ENCODE measurements at places on chromosomes 2 and 18.

DNA sequence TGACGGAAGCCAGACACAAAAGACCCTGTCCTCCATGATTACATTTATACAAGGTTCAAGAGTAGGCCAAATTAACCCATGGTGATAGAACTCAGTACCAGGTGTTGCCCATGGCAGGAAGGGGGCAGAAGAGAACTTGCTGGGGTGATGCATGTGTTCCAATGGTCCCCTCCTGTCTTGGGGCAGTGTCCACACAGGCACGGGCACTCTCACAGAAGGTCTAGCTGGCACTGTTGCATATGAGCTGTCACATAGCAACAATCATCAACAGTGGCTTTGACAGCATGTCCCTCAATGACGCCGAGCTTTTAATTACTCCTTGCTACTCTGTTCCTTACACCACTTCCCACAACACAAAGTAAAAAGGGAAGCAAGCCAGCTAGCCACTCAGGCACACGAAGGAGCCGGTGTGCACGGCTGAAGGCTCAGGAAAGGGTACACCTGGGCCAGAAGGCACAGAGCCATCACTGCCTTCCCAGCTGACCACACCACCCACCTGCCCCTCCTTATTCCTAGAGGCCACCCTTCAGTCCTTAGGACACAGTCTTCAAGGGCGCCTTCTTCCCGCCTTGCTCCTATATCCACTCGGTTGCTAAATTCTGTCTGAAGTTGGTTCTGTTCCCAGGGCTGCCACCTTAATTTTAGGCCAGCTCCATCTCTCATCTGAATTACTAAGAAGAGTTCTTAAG lies 28.9 kb downstream of the RPL31 start:
- no peak for DNase-seq

- DNase-seq: no peak
Observed at GRCh38 chr2:215611609-215612386, 175.9 kb upstream of the FN1 start.

DNA sequence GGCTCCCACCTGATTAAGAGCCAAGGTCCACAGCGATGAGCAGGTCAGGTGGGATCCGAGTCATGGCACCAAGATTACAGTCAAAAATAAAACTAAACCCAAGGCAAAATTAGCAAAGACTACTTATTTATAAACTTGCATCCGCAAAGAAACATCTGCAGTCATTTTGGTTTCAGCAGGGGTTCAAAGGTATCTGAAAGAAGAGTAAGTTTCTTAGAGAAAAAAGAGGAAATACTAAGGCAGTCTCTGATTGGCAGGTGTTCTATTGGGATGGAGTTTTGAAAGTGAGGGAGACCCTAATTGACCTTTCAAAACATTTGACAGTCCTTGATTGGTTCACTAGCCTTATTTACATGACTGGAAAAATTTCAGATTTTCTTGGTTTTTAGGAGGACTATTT lies 11.0 kb upstream of the PLB1 start:
- DNase-seq: no peak

- DNase-seq: no peak
Observed at GRCh38 chr2:55175254-55176093, 56.6 kb downstream of the CLHC1 start.

GRCh38 chr2:115554153-115554552 lies 1111.7 kb downstream of the DPP10 start:
- no peak for DNase-seq

GRCh38 chr2:99386011-99386410 lies 48.8 kb downstream of the EIF5B start:
- DNase-seq: no peak

DNA sequence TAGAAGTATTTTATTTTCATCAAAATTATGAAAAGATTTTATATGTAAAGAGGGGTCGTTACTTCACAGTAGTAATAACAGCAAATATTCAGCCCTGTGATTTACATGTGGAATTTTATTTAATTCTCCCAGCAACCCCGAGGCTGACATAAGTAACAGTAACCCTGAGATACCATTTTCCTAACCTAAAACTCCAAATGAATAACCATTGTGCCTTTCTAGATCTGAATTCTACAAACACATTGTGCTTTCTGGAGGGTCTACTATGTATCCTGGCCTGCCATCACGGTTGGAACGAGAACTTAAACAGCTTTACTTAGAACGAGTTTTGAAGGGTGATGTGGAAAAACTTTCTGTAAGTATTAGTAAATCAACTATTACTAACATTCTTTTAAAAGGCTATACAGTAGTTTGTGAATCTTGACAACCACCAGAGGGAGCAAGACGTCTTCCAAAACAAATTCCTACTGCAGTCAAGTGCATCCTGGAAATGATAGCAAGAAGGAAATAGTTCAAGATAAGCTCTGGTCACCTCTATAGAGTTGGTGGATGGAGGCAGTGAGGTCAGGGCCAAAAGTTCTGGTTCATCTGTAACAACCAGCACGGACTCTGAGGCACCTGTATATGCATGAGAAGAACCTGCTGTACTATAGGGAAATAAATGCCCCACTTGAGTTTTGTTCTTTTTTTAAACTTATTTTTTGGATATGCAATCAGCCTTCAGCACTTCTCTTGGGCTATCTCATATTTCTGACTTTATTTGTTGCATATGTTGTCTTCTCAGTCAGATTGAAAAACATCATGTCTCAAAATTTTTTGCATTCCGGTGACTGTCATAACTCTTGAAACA lies 37.4 kb downstream of the ACTR2 start:
- DNase-seq: no peak

- peak; percentile 34 for DNase-seq
Observed at GRCh38 chr2:98601532-98602132, 6.7 kb downstream of the COA5 start.

DNA sequence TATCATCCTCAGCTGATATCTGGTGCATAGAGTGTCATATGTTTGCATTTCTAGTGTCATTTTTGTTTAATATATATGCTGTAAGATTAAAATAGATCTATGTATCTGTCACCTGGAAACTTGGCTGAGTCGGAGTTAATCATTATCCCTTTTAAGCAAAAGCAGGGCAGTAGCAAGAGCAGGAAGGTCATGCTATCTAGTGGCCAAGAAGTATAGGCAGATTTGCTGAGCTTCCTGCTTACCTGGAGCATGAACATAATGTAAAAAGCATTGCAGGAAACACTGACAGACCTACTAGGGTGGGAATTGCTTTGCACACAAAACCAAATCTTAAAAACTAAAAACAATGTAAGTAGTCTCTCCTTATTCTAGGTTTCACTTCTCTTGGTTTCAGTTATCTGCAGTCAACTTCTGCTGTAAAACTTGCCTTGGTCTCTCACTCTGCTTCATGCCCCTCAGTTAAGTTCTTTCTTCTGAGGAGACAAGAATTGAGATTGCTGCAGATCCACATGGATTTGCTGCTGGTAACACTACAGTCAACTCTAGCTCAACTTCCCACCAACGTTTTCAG lies 295.3 kb downstream of the CDH7 start:
- DNase-seq: no peak

DNA sequence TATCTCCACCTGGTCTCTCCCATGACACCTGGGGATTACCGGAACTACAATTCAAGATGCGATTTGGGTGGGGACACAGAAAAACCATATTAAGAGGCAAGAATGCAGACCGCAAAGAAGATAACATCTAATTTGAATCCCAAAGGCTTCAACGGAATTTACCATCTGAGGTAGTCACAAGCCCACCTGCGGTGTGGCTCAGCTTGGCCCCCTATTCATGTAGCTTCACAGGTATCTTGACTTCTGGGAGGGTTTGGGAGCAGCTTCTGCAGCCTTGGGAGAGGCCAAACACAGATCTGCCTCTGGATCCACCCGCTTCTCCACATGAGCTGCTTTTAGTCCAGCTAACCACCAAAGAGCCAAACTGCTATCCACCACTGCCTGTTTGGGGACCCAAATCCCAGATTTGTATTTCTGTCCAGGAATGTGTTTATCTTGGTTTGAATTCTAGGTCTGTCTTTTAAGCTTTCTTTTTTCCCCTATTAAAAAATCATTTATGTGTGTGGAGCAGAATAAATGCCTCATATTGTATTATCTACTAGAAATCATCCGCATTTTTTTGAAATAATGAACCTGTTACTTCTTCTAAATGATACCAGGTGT lies 247.6 kb downstream of the DLGAP1 start:
- no peak for DNase-seq
